ENCODE measurements at places on chromosomes 6 and 20. TPM values are rescaled to one million over a fixed set of nuclear protein-coding genes. Genes with fewer than 3 reads are reported as not detected.

DNA sequence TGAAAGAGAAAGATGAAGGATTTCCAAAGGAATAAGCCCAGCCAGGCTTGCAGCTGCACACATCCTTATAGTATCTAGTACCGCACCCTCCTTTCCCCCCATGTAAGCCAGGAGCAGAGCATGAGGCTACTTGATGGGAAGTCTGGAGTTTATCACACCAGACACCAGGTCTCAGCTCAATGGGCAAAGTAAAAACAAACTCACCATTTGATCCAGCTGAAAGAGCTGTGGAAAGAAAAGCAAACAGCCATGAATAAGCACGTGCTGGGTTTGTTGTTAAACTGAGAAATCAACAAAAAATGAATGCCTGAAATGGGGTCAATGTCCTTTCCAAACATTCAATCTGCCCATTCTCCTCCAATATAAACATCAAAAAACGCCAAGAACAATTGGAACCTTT, 50.6 kb upstream of the MAP7 start:
- no peak for DNase-seq

DNA sequence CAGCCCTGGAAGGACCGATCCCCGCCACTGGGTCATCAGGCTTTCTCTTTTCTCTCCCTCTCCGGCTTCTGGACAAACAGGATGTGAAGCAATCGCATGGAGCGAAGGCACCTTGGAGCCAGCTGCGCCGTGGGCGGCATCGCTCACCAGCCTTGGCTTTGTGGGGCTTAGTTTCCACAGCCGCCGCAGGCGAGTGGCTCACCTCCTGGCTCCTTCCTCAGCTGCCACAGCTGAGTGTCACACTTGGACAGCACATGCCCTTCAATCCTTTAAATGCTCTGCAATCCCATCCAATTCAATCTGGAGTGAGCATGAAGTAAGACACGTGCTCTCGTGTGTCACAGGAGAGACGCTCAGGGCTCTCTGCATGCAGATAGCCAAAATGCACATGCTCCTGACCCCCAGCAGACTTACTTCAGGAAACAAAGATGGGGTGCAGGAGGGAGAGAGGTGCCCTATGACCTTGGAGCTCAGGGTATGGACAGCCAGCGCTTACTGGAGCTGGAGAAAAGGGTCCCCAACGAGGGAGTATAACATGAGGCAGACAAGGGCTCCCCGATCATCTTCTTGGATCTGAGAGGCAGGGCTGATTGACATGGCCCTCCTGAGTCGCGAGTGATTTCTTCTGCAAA, 70.9 kb downstream of the BMP7 start:
- no peak for DNase-seq

The OSTM1 gene
- 31.1 TPM for total RNA-seq

GRCh38 chr6:69668916-69669315, 127.9 kb downstream of the LMBRD1 start:
- no peak for DNase-seq

DNA sequence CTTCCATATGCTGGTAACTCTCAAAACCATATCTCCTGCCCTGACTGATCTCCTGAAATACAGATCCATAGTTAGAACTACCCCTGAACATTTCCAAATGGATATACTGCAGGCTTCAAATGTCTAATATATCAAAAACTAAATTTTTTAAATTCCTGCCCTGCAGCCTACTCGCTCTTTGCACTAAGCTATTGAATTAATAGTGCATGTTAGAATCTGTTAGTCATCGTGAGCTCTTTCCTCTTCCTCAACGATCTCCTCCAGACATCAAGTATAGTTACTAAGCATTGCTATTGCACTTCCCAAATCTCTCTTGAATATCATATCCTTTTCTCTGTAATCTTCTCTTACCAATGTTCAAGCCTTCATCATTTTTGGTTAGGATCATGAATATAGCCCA, 26.0 kb upstream of the RSPO3 start:
- no peak for DNase-seq

GRCh38 chr6:122035173-122035572, 364.3 kb upstream of the HSF2 start:
- DNase-seq: no peak

GRCh38 chr6:51077821-51078518, 259.3 kb downstream of the TFAP2B start:
- DNase-seq: no peak

The OR12D3 gene
- not detected for total RNA-seq

Measured in dermis blood vessel endothelial cell (primary cell).